ENCODE measurements at places on chromosomes 4 and X. TPM values are rescaled to one million over a fixed set of nuclear protein-coding genes. Genes with fewer than 3 reads are reported as not detected.

The ADAMTS3 gene
- total RNA-seq, result 5.8 TPM

DNA sequence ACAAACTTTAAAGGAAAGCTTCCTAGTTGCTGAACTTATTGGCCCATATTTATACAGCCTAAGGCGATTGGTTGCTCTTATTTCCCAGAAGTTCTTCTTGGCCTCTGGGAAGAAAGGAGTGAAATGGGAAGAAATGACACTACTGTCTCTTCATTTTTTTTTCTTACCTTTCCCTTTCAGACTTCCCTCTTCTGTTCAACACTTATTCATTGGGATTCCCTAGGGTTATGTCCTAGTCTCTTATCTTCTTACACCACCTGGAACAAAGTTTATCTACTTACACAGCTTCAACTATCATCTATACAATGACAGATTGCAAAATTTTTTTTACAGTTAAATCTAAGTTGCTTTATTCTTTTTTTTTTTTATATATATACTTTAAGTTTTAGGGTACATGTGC is 68.0 kb downstream of the SNX12 start:
- H3K27me3 ChIP-seq, result no peaks in the 10 kb centered on the region
- no peak overlapping the region for H3K4me3 ChIP-seq
- H3K4me1 ChIP-seq, result no peaks in the 10 kb centered on the region

DNA sequence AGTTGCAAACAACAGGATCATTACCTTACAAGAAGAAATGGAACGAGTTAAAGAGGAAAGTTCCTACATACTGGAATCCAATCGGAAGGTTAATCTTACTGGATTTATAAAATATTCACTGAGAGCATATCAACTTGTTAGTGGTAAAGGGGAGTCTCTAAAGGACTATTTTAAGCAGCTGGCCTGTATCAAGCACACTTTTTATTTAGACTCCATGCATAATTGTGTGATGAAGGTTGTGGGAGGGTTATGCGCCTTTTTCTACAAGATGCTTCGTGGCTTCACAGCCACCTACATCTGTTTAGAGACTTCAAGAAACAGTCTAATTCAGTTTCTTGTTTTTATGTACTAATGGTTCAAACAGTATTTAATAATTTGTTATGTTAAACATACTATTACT is 56.6 kb downstream of the GRSF1 start:
- H3K4me1 ChIP-seq, result no peaks in the 10 kb centered on the region
- DNase-seq, result no peak
- H3K27ac ChIP-seq, result no peak overlapping the region
- no peak overlapping the region for H3K4me3 ChIP-seq
- H3K27me3 ChIP-seq, result no peaks in the 10 kb centered on the region

DNA sequence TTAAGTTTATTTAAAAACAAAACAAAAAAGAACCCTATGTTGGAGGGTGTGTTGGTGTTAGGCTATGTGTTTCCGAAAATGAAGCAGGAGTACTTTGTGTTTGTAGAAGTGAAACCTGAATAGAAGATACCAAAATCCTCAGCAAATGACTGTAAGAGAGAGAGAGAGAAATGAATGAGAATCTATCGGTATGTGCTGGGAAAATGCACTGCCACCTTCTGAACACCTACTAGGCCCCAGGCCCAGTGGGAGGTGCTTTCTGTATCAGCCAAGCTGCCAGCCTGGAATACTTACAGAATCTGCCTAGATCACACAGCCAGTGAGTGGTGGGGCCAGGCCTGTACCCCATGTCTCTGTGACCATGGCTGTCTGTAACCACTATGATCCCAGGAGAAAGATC is 14.9 kb upstream of the PIM2 start:
- no peaks in the 10 kb centered on the region for H3K4me1 ChIP-seq
- H3K27me3 ChIP-seq, result no peaks in the 10 kb centered on the region
- no peak for DNase-seq

DNA sequence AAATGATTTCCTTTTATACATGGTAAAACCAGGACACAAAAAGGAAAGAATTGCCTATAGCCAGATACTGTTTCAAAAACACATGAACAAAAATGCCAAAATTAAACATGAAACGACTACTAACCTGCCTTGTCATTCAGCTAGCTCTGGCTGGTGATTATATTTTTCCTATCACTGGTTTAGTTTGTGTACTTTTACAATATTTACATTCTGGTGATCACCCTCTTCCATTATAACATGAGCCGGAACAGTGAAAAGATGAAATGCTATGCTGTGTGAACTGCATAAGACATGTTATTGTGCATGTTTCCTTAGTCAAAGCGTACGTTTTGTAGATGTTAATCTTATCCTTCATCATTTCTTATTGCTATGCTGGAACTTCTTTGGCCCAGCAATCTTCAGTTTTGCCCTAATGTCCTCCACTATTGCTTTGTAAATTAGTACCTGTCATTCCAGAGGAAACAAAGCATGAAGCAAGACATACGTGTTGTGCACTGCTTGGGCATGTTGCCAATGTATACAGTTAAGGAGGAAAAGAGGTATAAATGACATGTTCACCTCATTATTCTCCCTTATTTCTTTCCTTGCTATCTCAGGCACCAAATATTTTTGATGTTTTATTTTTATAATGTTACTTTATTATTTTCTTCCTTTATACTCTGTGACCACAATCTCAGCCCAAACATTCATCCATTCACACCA is 386.3 kb downstream of the ARHGAP24 start:
- no peak overlapping the region for H3K27ac ChIP-seq
- H3K27me3 ChIP-seq, result no peaks in the 10 kb centered on the region
- DNase-seq, result no peak
- H3K4me3 ChIP-seq, result no peak overlapping the region
- no peaks in the 10 kb centered on the region for H3K36me3 ChIP-seq

The HELT gene
- not detected for total RNA-seq

GRCh38 chr4:160580581-160580980 is 1477.7 kb downstream of the RAPGEF2 start:
- DNase-seq, result no peak
- H3K36me3 ChIP-seq, result no peaks in the 10 kb centered on the region
- no peak overlapping the region for H3K27ac ChIP-seq
- no peaks in the 10 kb centered on the region for H3K4me1 ChIP-seq
- no peaks in the 10 kb centered on the region for H3K27me3 ChIP-seq

DNA sequence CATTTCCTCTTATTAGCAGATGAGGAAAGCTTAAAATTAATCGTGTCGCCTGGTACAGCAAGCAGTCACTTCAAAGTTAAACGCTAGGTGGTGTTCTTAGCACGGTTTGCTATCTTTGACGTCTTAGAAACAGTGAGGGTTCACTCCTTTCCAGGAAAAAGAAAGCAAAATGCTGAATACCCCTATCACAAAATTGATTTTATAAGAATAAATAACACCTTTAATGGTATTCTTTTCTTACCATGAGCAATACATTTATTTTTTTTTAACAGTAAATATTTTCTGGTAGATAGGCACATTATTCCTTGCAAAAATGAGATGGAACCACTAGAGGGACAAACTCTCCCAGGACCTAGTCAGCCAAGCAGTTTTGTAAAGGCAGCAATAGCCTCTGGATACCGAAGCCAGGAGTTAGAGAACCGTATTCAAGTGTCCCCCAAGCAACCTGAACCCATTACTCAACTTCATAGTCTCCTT is 153.9 kb downstream of the KDR start:
- no peaks in the 10 kb centered on the region for H3K36me3 ChIP-seq
- peak; percentile 31 for DNase-seq
- H3K4me3 ChIP-seq, result no peak overlapping the region
- no peak overlapping the region for H3K27ac ChIP-seq
- H3K4me1 ChIP-seq, result no peaks in the 10 kb centered on the region
- no peaks in the 10 kb centered on the region for H3K27me3 ChIP-seq

- no peak overlapping the region for H3K27ac ChIP-seq
- no peaks in the 10 kb centered on the region for H3K36me3 ChIP-seq
- DNase-seq, result no peak
- no peaks in the 10 kb centered on the region for H3K27me3 ChIP-seq
- no peak overlapping the region for H3K4me3 ChIP-seq
- H3K4me1 ChIP-seq, result peaks cover 5% of the 10 kb centered on the region
Measured at GRCh38 chr4:183364025-183364424, 41.8 kb upstream of the CLDN24 start.

The RNF128 gene
- 11.3 TPM for total RNA-seq

GRCh38 chrX:41337140-41337539 is 3.2 kb downstream of the DDX3X start:
- H3K36me3 ChIP-seq, result peaks cover 9% of the 10 kb centered on the region
- no peak for DNase-seq
- peaks cover 18% of the 10 kb centered on the region for H3K4me1 ChIP-seq
- peak overlapping the region; percentile 15 for H3K27ac ChIP-seq
- peak overlapping the region; percentile 9 for H3K4me3 ChIP-seq
- H3K27me3 ChIP-seq, result peaks cover 5% of the 10 kb centered on the region

- no peak for DNase-seq
- peak overlapping the region; percentile 24 for H3K4me3 ChIP-seq
- no peaks in the 10 kb centered on the region for H3K27me3 ChIP-seq
- H3K4me1 ChIP-seq, result peaks cover 8% of the 10 kb centered on the region
Measured at GRCh38 chrX:129932821-129933321, 26.9 kb downstream of the UTP14A start.

The ADAM29 gene
- total RNA-seq, result 5.8 TPM

DNA sequence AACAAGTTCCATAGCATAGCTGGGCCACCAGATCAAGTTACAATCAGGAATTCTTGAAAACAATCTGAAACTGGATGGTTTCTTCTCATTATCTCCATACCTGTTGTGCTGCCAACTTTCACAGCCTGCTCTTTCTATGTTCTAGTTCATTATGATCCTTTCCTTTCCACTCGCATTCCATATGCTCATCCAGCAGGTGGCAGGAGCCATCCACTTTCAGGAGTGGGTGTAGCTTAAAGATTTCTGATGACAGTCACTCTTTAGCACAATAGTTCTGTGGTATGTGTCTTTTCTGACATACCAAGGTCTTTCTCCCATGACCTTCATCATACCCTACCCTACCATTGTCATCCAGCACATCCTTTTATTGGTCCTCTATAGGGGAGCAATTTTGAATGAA is 46.4 kb downstream of the PAGE2 start:
- H3K4me3 ChIP-seq, result no peak overlapping the region
- no peak for DNase-seq
- H3K4me1 ChIP-seq, result no peaks in the 10 kb centered on the region
- H3K36me3 ChIP-seq, result no peaks in the 10 kb centered on the region
- H3K27me3 ChIP-seq, result no peaks in the 10 kb centered on the region
- no peak overlapping the region for H3K27ac ChIP-seq

All from spinal cord (tissue), 10 donors.